ENCODE measurements at places on chromosomes 2 and 18.

GRCh38 chr18:10012526-10012925, 98.7 kb downstream of the VAPA start:
- DNase-seq, result no peak

DNA sequence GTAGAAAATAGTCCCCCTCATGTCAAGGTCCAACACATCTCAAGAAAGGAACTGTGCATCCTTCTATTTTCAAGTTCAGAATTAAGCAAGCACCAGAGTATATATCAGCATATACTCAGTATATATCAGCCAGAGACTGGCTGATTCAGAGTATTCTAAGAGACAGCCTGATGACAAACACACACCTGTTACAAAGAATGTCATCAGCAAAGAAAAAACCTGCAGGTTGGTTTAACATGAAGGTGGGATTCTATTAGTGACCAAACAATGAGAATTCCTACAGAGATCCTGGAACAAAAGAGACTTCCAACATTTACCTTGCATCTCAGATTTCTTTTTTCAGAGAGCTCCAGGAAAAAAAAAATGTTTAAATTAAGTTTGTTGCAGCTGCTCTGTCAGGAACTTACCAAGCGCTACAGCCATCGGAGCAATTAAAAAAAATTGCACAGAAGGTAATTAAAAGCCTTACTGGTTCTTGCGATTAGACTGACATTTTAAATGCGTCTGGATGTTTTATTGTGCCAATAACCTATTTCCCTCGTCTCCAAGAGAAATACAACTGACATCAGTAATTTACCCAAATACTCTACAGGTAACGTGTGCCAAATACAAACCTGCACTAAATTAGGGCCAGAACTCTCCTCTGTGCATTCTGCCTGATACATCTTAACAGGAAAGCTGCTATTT, 218.1 kb downstream of the HNMT start:
- DNase-seq, result no peak

DNA sequence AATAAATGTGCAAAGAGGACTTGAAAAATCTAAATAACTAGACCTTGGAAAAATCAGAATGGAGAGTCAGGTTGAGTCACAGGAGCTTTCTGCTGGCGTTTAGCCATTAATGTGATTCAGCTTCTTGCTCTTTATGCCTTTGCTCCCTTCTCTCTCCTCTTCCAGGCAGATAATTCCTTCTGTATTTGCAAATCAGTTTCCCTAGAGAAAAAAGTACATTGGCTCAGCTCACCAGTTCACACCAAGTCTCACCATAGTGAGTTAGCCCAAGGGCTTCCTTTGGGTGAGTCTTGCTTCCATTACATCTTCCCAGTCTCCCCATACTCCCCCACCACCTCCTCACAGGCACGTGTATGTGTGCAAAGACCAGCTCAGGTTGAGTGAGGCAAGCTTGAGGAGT, 73.6 kb downstream of the CYBRD1 start:
- DNase-seq, result no peak

- no peak for DNase-seq
Observed at GRCh38 chr2:108367561-108368175, 10.1 kb upstream of the SULT1C4 start.

DNA sequence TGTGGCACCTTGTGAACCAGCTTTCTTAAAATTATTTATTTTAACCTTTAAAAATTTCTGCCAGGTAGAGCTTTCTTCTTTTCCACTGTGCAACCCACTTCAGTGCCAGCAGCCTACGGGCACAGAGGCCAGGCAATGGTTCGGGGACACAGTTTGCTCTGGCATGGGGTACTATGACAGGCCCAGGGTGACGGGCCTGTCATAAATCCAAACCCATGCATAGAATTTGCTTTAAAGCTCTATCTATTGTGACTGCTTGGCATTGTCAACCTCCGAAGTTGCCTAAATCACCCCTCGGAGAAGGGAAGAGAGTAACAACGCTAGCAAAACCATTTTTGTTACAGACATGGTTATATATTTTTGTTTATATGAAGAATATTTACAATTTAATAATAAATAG, 1.5 kb downstream of the ODC1 start:
- DNase-seq, result no peak

GRCh38 chr18:22711192-22711685, 221.9 kb upstream of the RBBP8 start:
- DNase-seq, result no peak

GRCh38 chr2:1496359-1496821, 83.1 kb downstream of the TPO start:
- no peak for DNase-seq

- DNase-seq, result no peak
Observed at GRCh38 chr2:26172189-26172870, 558 bp upstream of the GAREM2 start.

GRCh38 chr2:240605867-240606743, 19.2 kb upstream of the GPR35 start:
- DNase-seq, result no peak

- DNase-seq, result no peak
Observed at GRCh38 chr2:241509155-241509784, 886 bp upstream of the STK25 start.

- no peak for DNase-seq
Observed at GRCh38 chr2:84965192-84965516, 5.8 kb upstream of the KCMF1 start.

DNA sequence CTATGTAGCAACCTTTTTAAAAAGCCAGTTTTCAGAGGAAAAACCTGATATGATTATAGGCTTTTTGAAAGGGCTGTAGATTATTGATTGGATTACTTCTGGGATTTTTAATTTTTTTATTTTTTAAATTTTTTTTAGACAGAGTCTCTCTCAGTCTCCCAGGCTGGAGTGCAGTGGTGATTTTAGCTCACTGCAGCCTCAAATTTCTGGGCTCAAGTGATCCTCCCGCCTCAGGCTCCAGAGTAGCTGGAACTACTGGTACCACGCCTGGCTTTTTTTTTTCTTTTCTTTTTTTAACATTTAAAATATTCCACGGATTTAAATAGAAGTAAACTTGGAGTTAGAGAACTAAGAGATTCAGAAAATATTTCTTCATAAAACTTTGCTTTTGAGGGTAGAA, 1.2 kb downstream of the MRPL19 start:
- no peak for DNase-seq

GRCh38 chr2:217741381-217741955, 261.3 kb downstream of the TNS1 start:
- DNase-seq, result no peak

DNA sequence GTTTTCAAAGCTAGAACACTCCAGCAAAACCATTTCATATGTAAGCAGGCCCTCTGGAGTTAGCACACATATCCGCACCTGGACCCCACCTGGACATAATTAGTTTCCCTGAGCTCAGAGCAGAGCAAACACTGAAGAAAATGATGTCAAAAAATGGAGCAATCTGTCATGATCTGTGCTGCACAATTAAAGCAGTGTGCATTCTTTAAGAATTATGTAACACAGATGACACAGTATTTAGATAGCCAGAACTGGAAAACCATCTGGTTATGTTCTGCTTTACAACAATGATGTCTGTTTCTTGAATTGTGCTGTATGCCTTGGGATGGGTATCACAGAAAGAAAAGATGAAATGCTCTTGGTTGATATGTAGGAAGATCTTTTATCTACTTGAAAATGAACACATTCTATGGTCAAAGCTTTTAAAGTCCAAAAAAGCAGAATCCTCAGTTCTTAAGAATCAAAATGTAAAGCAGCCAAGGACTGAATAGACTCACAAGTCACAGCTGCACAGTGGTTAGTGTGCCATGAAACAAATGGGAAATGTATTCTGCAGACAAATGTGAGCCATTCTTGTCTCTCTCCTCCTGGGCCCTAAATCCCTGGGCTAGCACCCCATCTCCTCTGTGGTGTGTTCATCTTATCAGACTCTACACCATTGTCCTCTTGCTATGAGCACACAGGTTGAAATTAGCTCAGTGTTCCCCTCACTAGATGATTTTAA, 36.8 kb downstream of the HRH4 start:
- DNase-seq, result no peak

- no peak for DNase-seq
Observed at GRCh38 chr2:61557381-61557780, 19.2 kb upstream of the XPO1 start.

- no peak for DNase-seq
Observed at GRCh38 chr2:46041434-46041833, 255.8 kb upstream of the EPAS1 start.

- no peak for DNase-seq
Observed at GRCh38 chr2:142603759-142604158, 273.7 kb upstream of the KYNU start.

- DNase-seq, result no peak
Observed at GRCh38 chr2:46967990-46968647, 52.5 kb upstream of the MCFD2 start.

DNA sequence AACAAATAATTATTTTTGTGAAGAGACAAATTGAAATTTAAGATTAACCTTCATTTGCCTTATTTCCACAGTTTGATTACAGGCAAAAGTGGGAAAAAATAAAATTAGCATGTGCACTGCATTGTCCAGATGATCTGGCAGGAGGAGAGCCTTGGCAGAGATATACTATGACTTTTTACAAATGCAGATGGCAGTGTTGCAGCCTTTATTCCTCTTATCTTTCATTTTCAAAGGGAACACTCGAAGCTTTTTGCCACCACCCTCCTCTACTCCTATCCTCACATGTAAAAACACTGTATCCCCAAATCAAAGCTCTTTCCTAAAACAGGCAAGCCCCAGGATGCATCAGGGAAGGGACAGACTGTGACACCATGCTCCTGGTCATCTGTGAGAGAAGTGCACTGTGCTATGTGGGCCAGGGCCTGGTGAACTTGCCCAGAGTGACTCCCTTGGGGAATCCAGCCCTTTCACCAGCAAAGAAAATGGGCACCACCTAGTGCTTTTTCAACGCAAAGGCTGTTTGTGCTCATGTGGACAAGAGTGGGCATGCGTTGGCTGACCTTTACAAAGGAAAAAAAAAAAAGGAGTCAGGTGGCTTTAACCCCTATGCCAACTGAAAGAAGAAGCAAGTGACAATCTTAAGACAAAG, 74.7 kb upstream of the ETAA1 start:
- DNase-seq, result no peak

DNA sequence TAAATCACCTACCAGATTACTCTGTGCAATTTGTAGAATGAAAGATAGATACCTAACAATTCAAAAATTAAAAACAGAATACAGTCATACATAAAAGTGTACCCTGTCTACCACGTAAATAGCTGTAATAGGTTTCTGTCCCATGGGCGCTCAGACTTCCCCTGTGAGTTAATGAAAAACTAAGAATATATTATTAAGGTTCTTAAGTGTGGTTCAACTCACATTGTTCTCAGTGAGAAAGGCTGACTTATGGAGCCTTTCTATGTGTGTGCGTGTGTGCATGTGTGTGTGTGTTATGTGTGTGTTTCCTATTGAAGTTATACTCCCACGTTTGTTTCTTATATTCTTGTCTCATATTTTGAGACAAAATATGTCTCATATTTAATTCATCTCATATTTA, 114.6 kb upstream of the CD302 start:
- no peak for DNase-seq

GRCh38 chr18:2338601-2339000, 232.7 kb downstream of the METTL4 start:
- no peak for DNase-seq

DNA sequence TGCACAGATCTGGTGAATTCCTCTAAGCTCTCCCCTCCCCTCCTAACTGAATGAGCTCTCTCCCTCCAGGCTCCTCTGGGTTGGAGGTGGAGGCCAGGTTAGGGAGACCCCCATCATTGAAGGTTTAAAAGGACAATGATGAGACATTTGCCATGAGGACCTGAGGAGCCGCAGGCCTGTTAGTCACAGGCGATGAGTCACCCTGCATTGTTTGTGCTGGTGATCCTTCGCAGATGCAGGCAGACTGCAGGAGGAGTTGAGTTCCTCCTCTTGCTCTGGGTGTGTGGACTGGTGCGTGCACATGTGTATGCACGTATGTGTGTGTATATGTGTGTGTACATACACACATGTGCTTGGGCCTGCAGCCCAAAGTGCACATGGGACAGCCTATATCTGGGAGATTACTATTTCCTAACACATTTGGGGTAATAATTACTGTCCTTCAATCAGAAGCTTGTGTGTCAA, 42.0 kb downstream of the MCFD2 start:
- DNase-seq, result no peak

DNA sequence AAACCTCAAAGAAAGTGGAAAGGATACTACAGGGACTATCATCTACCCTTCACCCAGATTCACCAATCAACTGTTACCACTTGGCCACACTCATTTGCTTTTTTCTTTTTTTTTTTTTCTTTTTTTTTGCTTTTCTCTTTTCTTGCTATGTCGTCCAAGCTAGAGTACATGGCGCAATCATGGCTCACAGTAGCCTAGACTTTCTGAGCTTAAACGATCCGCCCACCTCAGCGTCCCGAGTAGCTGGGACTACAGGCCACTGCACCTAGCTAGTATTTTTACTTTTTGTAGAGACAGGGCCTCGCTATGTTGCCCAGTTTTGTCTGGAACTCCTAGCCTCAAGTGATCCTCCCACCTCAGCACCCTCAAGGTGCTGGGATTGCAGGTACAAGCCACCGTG, 24.0 kb downstream of the BIN1 start:
- no peak for DNase-seq

GRCh38 chr18:49359732-49360444, 100.6 kb downstream of the DYM start:
- DNase-seq, result no peak

DNA sequence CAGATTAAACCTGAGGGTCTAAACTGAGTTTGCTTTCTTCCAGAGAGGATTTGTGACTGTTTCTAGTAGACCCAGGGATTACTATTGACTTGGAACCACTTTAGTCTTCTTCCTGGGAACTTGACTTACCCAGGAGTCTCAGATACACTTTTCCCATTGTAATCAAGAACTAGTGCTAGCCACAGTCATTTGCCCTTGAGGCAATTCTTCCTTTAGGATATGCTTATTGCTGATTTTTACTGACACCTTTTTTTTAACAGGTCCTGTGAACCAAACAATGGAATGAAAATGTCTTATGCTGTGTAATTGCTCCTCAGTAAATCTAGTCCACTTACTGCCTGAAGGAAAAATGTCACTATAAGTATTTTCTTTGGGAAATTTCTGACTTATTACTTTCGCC, 78.3 kb downstream of the TAF4B start:
- DNase-seq, result no peak

GRCh38 chr2:188096910-188097309, 194.8 kb upstream of the GULP1 start:
- no peak for DNase-seq

- no peak for DNase-seq
Observed at GRCh38 chr2:98815795-98816194, 84.9 kb upstream of the MGAT4A start.

- DNase-seq, result no peak
Observed at GRCh38 chr2:201467666-201468065, 16.1 kb downstream of the STRADB start.

- DNase-seq, result no peak
Observed at GRCh38 chr2:170297496-170297895, 119.5 kb downstream of the MYO3B start.
